ENCODE measurements at places on chromosomes 2 and 18.
A peak's percentile ranks its signal among the peaks of the same experiment; 100 is the strongest.

DNA sequence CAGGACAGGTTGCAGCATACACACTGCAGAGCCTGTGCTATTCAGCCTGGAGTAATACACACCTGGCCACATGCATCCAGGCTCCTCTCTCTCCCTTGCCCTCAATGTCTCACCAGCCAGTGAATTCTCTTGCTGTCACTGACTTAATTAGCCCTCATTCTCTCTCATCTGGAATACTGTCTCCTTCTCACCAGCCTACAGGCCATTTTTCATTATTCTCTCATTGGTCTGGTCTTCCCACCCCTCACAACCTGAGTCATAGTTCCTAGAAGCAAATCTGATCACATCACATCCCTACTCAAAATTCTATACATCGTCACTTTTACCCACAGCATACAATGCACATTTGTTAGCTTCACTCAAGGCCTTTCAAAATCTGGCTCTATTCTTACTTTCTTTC, 333.1 kb downstream of the PIK3C3 start:
- DNase-seq: no peak

DNA sequence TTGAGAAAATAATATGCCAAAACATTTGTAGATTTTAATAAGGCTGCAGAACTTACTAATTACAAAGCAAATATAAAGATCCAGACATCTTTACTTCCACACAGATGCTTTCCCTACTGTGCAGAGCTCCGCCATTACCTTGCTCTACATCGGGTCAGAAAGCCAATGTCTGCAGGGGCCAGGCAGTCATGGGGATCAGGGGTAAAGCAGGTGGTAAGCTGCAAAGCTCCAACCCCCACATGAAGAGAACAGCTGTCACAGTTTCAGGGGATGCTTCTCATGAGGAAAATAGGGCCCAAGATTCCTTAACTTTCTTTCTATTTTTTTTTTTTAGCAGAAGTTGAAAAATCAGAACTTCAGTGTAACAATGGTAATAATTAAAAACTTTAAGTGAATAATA, 102.7 kb downstream of the DCC start:
- no peak for DNase-seq

- peak; percentile 29 for DNase-seq
Measured at GRCh38 chr2:130963849-130964793, 127.4 kb downstream of the ARHGEF4 start.

- DNase-seq: no peak
Measured at GRCh38 chr2:56444339-56444738, 260.5 kb downstream of the CCDC85A start.

GRCh38 chr2:199431746-199432213, 26.0 kb downstream of the SATB2 start:
- DNase-seq: no peak

DNA sequence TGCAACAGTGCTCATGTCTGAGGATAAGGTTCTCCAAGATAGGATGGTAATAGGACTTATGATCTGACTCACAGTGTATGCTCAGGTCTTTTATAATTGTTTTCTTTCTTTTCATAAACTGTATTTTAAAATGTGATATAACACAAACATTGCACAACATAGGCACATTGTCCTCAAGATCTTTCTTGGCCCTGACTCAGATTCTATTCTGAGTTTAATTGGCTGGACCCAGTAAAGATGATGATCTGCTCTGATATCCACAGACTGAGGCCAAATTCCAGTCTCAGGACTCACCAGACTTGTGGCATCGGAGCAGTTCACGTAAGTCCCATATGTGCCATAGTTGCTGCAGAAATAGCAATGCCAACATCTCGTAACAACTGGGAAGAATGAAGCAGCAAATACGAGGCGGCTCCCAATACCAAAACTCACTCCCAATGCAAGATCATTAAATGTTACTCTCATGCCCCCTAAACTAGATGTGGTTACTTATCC, 448.9 kb upstream of the SLC14A2 start:
- DNase-seq: no peak

DNA sequence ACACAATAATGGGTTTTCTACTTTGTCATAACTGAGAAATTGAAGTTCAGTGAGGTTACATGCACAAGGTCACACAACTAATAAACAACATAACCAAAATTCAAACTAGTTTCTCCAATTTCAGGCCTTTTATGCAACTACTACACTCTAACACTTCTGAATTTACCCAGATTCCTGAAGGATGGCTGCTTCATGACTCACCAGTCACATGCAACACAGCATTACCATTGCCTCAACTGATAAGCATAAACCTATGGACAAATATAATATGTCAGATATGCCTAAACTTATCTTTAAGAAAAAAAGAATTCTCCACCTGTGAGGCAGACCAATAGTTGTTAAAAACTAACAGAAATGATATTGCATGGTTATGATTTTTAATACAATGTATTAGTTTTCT, 586.5 kb upstream of the SLC8A1 start:
- DNase-seq: no peak

DNA sequence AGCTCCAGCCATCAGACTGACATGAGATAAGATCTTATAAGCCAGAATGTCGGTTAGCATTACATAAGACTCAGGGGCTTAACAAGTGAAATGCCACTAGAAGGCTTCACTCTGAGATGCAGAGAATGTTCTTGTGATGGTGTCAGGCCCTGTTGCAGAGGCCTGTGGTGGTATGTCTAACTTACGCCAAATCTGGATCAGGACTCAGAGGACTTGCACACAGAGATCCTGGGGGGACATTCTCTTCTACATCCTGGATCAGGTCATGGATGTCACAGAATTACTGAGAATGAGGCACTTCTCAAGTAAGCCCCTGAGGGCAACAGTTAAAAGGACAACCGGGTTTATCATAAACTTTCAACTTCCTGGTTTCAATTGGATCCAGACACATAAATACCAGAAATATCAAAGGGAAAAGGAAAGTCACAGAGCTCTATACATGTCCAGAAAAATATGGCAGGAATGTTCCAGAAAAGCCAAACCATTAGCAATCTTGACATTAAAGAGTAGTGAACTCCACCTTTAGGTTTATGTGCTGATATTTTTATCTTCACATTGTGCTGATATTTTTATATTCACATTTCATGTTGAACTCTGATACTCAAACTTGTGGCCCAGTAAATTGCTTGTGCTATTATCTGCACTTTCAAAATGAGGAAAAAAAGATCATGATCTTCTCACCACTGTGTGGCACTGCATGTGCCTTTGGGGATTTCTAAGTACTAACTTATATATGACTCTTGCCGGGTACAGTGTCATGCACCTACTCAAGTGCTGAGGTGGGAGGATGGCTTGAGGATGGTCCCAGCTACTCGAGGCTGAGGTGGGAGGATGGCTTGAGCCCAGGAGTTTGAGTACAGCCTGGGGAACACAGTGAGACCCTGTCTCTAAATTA, 137.5 kb upstream of the RNF152 start:
- no peak for DNase-seq

- DNase-seq: no peak
Measured at GRCh38 chr2:119841550-119841949, 81.8 kb downstream of the PTPN4 start.

DNA sequence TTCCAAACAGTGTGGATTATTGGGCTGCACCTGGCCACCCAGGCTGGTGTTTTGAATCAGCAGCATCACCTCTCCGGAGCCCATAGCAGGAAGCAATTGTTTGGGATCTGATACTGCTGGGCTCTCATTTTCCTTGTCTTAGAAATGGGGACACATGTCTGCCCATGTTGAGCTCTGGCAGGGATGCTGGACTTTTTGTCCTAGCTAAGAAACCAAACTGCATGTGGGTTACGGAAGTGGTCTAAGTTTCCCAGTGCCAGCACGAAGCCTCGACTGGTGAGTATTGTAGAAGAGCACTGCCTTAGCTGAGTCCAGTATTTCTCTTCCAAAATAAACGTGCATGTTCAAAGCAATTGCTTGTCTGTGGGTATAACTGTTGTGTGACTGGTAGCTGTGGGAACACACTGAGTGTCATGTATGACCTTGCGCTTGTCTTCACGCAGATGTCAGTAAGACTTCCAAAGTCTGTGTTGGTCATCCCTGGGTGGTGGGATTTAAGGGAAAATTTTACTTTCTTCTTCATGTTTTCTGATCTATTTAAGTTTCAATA, 43.6 kb downstream of the SH3RF3 start:
- no peak for DNase-seq

GRCh38 chr18:32278177-32278799, 88.4 kb downstream of the MEP1B start:
- DNase-seq: no peak

- DNase-seq: no peak
Measured at GRCh38 chr2:118498943-118499342, 348.5 kb downstream of the EN1 start.

DNA sequence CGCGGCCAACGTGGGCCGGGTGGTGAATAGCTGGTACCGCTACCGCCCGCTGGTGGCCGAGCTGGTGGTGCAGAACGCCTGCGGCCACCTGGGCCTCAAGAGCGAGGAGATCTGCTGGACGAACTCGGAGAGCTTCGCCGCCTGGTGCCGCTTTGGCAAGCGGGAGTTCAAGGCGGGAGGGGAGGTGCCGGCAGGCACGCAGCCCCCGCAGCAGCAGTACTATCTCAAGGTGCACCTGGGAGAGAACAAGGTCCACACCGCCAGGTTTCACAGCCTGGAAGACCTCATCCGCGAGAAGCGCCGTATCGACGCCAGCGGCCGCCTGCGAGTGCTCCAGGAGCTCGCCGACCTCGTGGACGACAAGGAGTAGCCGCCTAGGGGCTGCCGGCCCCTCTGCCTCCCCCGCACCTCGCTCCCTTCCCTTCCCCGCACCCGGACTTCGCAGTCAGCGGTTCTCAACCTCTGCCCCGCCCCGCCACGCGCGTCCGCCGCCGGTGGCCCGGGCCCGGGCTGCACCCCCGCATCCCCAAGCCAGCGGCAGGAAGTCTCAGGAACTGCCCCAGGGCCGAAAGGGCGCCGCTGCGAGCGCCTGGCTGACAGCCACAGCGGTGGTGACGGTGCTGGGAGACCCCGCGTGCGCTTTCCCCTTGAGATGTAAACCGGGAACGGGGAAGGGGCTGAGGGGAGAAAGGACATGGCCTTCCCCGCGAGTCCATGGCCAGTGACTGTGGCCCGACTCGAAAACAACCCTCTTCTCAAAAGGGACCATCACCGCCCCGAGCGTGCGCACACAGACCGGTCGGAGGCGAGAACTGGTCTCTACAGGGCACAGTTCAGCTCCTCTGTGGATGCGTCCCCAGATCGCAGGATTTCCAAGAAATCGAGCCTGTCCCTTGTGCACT, 2.2 kb downstream of the LRATD1 start:
- peak; percentile 28 for DNase-seq

DNA sequence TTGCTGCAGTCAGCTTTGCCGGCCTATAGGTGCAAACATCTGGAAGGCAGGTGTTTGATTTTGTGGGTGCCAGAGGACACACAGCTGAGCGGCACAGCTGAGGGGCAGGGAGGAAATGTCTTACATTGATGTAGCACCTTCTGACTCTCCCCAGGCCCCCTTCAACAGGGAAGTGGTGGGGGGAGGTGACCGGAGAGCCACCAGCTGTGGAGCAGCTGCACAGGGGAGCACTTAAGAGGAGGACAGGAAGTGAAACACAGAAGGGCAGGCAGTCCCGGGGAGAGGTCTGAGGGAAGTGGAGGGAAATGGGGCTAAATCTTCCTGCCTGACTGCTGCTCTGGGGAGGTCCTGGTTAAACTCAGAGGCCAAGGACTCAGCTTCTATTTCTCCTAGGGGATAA, 409.1 kb downstream of the TNS1 start:
- no peak for DNase-seq

GRCh38 chr2:892892-893291, 57.8 kb upstream of the SNTG2 start:
- no peak for DNase-seq

GRCh38 chr2:234074751-234075517, 24.4 kb downstream of the SPP2 start:
- DNase-seq: no peak

GRCh38 chr2:113818382-113818951, 62.0 kb upstream of the SLC35F5 start:
- DNase-seq: no peak

- DNase-seq: no peak
Measured at GRCh38 chr2:190802129-190802528, 78.5 kb upstream of the GLS start.

DNA sequence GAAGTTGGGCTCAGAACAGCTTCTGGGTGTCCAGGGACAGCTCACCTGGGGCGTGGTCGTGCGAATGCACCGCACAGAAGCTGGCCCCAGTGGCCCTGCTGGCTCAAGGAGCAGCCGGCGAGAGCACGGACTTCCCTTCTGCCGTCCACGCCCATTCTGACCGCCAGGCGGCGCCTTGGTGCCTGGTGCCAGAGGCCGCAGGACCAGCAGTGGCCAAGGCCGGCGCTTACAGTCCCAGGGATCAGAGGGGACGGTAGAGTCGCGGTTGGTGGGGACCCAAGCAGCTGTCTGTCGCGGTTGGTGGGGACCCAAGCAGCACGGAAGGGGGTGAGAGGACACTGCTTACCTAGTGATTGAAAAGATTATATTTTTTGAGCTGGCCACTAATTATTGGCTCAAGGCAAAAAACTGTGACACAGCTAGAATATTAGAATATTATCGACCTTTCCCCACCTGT, 25.7 kb downstream of the NPPC start:
- DNase-seq: peak; percentile 81

- DNase-seq: no peak
Measured at GRCh38 chr2:109438773-109439389, 174.9 kb downstream of the SEPTIN10 start.

GRCh38 chr2:186696290-186696689, 2.4 kb downstream of the FAM171B start:
- DNase-seq: no peak

DNA sequence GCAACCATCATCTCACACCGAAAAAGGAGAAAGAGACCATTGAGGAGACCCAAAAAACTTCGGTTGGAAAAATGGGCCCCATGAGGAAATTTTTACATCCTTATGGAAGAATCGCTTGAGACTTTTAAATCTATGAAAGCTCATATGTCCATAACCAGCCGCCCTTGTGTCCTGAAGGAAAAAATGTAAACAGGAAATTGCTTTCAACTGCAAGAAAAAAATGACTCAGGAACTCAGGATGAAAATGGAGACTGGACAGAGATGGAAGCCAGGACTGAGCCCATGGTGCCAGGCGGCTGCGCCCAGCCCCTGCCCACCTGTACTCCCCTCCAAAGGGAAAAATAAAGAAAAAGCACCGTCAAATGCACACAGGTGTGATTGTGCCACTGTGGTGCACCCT, 81.5 kb upstream of the SLC66A3 start:
- DNase-seq: no peak

- no peak for DNase-seq
Measured at GRCh38 chr18:24187049-24187448, 48.2 kb downstream of the CABYR start.

GRCh38 chr18:5106730-5107129, 90.3 kb downstream of the AKAIN1 start:
- no peak for DNase-seq

DNA sequence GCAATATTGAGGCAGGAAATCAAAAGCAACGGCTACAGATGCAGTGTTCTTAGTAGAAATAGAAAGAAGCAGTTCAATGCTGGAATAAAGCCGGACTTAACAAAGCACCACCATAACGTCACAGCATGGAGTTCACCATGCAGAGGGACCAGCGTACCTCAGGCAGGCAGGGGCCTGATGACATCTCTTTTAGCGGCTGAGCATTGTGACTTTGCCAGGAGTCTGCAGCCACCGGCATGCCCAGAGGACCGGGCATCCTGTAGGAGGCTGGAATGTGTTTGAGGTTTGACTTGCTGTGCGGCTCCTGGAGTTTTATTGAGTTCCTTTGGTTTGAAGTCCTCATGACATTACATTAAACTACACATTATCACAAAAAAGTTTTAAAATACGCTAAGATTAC, 139.8 kb downstream of the UXS1 start:
- DNase-seq: no peak
